GM23338 (cell line): ENCODE measurements at places on chromosomes 11 and 22. TPM values are rescaled to one million over a fixed set of nuclear protein-coding genes. Genes with fewer than 3 reads are reported as not detected.

Gene SDHAF2
- total RNA-seq: 37.6 and 57.0 TPM in 2 replicates

DNA sequence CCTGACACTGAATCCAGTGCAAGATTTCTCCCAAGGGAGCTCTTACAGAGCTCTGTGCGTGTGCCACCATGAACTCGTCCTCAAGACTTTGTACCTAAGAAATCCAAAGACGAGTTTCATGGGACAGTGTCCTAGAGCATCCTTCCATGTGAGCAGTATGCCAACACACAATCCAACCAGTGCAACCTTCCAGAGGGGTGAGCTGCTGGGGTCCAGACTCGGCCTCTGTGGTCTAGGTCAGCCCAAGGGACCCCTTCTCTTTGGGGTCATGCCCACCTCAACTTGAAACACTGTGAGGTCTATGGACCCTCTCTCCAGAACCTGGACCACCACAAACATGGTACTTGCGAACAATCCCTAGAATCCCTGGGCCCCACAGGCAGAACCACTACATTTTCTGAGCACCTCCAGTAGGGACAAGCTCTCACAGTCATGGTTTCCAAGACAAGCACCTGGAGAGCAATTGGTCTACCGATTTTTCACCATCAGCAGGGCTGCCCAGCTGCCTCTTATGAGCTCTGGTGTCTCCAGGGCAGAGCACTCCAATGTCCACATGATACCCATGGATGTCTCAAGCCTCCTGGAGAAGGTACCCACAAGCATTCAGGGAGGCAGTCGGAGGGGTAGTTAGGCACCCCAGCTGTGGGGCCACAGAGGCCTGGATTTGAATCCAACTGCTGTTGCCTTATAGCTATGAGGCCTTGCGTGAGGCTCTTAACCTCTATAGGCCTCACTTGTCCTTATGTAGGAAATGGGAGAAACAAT, 7.7 kb downstream of the CHST1 start:
- no peak overlapping the region for H3K27ac ChIP-seq
- no peak for DNase-seq
- no peaks in the 10 kb centered on the region for H3K36me3 ChIP-seq
- H3K4me1 ChIP-seq: peaks cover 25% of the 10 kb centered on the region

DNA sequence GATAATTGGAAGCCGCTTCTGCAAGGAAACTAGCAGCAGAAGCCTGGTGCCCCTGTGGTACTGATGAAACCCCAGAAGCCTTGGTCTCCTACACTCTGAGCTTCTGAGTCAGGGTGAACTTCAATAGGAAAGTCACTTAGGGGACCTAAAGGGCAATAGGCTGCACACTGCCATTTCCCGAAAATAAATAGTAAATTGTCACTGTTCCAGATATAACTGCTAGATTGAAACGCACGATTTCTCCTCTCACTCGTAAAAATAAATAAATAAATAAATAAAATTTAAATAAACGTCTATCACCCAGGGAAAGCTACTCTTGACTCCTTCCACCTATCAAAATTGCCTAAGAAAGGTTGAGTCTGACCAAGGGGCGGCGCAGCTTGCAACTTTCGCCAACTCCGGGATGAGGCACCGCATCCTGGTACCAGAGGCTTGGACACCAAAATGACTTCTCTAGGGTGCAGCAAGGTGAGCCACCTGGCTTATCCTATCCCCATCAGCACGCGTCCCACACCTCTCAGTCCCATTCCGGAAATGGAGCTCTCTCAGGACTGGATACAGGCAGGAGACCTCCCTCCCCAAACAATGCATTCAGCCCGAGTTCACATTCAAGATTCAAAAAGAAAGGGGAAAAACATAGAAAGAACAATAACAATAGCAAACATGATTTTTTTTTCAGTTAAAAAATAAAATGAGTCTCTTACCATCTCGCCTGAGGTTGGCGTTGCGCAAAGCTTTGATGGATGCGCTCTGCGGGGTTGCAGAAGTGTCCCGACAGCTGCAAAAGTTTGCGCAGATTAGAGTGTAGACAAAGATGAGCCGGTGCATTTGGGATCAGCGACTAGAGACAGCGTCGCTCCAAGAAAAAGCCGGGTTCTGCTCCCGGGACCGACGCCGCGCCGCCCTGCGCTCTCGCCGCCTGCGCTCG, 583 bp downstream of the PDGFD start:
- peak overlapping the region; percentile 85 for H3K4me3 ChIP-seq
- no peaks in the 10 kb centered on the region for H3K36me3 ChIP-seq
- DNase-seq: peak; percentile 72
- H3K27ac ChIP-seq: peak overlapping the region; percentile 42; the same call in 1 of the 2 replicates

Gene GLYATL2
- total RNA-seq: 0.63 and 1.0 TPM in 2 replicates

Gene BTBD18
- 0.08 TPM in 1 of 2 replicates, not detected in the other for total RNA-seq

GRCh38 chr11:64778223-64778472, 194 bp downstream of the SF1 start:
- H3K4me3 ChIP-seq: peak overlapping the region; percentile 84
- peaks cover 41% of the 10 kb centered on the region for H3K36me3 ChIP-seq
- H3K27ac ChIP-seq: peak overlapping the region; percentile 98

- DNase-seq: no peak
- H3K27me3 ChIP-seq: no peaks in the 10 kb centered on the region
- no peak overlapping the region for H3K27ac ChIP-seq
- no peaks in the 10 kb centered on the region for H3K4me1 ChIP-seq
These were observed 8.9 kb downstream of the RELT start for GRCh38 chr11:73384872-73385689.

DNA sequence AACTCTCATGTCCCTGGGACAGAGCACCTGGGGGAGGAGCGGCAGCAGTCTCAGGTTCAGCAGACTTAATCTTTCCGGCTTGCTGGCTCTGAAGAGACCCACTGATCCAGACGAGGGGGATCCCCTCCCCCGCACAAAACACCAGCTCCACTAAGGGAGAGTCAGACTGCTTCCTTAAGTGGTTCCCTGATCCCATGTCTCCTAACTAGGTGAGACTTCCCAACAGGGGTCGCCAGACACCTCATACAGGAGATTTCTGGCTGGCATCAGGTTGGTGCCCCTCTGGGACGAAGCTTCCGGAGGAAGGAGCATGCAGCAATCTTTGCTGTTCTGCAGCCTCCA, 157.2 kb upstream of the TMEM45B start:
- H3K27ac ChIP-seq: no peak overlapping the region
- peak; percentile 71 for DNase-seq
- no peak overlapping the region for H3K4me3 ChIP-seq
- no peaks in the 10 kb centered on the region for H3K36me3 ChIP-seq

GRCh38 chr22:41368543-41369423, 13.0 kb upstream of the TEF start:
- DNase-seq: no peak
- peaks cover 18% of the 10 kb centered on the region; the same call in 1 of the 2 replicates for H3K4me1 ChIP-seq
- H3K4me3 ChIP-seq: no peak overlapping the region
- H3K36me3 ChIP-seq: no peaks in the 10 kb centered on the region
- H3K27ac ChIP-seq: no peak overlapping the region
- H3K27me3 ChIP-seq: no peaks in the 10 kb centered on the region

Gene TSKU
- 31.1 and 33.8 TPM in 2 replicates for total RNA-seq

- no peak for DNase-seq
- H3K4me3 ChIP-seq: no peak overlapping the region
- H3K27ac ChIP-seq: no peak overlapping the region
- H3K27me3 ChIP-seq: no peaks in the 10 kb centered on the region
These were observed 61.6 kb downstream of the SC5D start for GRCh38 chr11:121354192-121354591.

Gene OR52I2
- total RNA-seq: not detected in 2 replicates

Gene PANX2
- 5.1 and 5.9 TPM in 2 replicates for total RNA-seq

DNA sequence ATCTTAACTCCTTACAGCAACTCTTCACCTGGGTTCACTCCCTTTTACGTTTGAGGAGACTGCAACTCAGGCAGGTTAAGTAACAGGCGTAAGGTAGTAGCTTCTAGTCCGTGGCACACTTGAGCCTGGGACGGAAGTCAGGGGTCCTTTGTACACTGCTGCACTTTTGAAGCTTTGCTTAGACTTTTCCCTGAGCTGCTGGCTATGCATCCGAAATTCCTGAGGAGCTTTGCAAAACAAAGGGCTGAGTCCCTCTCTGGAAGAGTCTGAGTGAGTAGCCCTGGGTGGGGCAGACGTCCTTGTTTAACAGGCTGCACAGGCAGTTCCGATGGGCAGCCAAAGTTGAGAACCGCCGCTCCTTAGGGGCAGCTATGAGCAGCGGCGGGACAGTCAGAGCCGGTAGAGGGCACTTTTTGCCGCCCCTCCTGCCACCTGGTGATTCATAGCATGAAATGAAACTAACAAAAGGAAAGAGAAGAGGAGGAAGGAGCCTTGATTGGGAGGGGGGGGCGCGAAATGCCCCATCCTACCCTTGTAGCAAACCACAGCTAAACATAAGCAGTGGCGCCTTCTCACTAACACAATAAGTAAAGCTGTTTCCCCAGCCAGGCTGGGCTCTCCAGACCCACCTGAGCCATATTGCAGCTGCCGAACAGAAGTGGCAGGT, 1.4 kb downstream of the TMEM109 start:
- 0 out of 2 replicates have a peak overlapping the region, but pooled peaks have one; percentile 7 for H3K27ac ChIP-seq
- DNase-seq: peak; percentile 85
- no peaks in the 10 kb centered on the region for H3K27me3 ChIP-seq
- H3K36me3 ChIP-seq: no peaks in the 10 kb centered on the region
- H3K4me1 ChIP-seq: peaks cover 29% of the 10 kb centered on the region

DNA sequence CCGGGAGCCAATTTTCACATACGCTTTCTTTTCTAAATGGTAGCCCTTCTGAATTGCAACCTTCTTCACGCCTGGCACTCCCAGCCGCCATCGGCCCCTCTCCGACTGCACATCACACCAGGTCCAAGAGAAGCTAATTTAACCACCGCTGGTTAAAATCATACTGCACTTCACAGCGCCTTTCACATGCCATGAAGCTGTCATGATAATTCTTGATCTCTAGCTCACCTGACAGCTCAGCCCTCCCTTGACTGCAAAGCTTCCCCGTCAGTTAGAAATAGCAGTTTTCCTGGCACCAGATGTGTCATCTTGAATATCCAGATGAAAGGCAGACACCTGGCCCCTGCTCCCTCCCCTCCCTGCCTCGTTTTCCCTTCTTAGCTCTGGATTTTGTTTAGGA, 101.4 kb downstream of the ARL14EP start:
- no peaks in the 10 kb centered on the region for H3K36me3 ChIP-seq
- no peak overlapping the region for H3K27ac ChIP-seq
- H3K4me1 ChIP-seq: peaks cover 17% of the 10 kb centered on the region

Gene KRTAP5-1
- not detected in 2 replicates for total RNA-seq

GRCh38 chr11:30017445-30017895, 640 bp upstream of the KCNA4 start:
- peaks cover 100% of the 10 kb centered on the region for H3K27me3 ChIP-seq
- H3K4me1 ChIP-seq: peaks cover 33% of the 10 kb centered on the region
- H3K36me3 ChIP-seq: no peaks in the 10 kb centered on the region
- no peak overlapping the region for H3K27ac ChIP-seq

DNA sequence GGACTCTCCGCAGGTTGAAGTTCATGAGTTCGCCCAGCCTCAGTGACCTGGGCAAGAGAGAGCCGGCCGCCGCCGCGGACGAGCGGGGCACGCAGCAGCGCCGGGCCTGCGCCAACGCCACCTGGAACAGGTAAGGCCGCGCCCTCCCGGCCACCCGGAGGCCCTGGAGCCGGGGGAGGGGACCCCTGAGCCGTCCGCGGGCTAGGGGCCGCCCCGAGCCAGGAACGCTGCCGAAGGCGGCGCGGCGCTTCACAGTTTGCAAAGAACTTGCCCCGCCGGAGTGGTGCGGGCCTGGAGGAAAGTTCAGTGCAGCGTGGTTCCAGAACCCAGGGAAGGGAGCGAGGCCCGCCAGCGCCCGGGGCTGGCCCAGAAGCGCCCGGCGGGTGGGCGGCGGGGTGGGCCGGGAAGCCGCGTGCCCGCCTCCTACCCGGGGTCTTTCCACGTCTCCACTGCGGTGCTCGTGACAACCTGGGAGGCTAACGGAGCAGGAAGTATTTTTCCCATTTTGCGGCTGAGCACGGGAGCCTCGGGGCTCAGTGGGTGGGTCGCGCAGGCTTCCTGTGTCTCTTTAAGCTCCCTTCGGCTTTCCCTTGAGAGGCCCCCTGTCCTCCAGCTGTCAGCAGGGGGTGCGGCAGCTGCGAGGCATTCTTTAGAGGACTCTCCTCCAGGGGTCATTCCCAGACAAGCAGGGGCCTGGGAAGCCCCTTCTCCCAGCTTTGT, 635 bp downstream of the PRR5 start:
- peak; percentile 78 for DNase-seq
- no peak overlapping the region for H3K27ac ChIP-seq
- no peaks in the 10 kb centered on the region for H3K36me3 ChIP-seq

DNA sequence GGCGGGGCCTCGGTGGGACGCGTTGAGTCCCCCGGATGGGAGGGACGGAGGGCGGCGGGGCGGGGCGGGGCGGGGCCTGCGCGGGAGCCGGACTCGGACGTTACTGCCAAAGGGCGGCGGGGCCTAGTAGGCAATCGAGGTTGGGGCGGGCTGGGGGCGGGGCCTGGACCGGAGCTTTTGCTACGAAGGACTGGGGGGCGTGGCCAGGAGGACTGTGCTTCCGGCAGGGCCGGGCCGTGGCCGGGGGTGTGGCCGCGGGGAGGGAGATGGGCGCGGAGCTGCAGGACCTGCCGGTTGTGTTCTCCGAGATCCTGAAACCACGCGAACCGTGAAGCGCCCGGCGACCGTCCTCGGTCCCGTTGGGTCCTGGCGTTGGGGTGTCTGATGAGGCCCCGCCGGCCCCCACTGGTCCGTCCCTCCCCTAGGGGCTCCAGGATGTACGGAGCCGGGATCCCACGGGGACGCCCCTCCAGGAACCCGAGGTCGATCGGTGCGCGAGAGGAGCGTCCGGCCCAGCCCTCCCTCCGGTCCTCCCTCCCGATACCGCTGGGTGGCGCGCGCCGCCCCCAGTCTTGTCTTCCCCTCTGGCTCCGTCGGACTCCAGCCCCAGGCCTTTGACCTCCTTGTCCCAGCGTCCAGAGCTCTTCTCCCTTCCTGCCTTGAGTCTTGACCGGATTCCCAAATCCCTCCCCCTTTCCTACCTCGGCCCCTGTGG, 648 bp upstream of the NUDT8 start:
- 0 out of 2 replicates have a peak overlapping the region, but pooled peaks have one; percentile 83 for H3K27ac ChIP-seq
- H3K4me3 ChIP-seq: peak overlapping the region; percentile 83
- H3K36me3 ChIP-seq: no peaks in the 10 kb centered on the region
- no peaks in the 10 kb centered on the region for H3K27me3 ChIP-seq
